ENCODE measurements at places on chromosomes 16 and 17.
A peak's percentile ranks its signal among the peaks of the same experiment; 100 is the strongest.

- no peak for DNase-seq
Observed at GRCh38 chr17:61465550-61466237, 13.5 kb downstream of the TBX4 start.

- DNase-seq = no peak
Observed at GRCh38 chr16:9534759-9535158, 443.3 kb downstream of the HAPSTR1 start.

DNA sequence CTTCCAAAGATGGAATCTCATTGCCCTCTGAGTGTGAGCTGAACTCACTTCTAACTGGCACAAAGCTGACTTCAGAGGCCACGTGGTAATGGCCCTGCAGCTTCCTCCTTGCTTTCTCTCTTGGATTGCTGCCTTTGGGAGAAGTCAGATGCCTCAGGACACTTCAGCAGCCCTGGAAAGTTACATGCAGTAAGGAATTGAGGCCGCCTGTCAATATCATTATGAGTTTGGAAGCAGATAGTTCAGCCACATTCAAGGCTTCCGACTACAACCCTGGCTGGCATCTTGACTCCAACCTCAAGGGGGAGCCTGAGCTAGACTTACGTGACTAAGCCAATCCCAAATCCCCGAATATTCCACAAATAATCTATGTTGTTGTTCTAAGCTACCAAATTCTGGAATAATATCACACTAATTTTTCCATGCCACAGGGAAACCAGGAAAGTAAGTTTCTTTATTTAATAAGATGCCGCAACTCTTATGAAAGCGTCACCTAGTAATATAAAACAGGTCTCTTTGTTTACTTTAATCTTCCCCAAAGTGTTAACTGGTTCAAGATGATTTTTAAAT, 13.6 kb downstream of the CEP20 start:
- no peak for DNase-seq

DNA sequence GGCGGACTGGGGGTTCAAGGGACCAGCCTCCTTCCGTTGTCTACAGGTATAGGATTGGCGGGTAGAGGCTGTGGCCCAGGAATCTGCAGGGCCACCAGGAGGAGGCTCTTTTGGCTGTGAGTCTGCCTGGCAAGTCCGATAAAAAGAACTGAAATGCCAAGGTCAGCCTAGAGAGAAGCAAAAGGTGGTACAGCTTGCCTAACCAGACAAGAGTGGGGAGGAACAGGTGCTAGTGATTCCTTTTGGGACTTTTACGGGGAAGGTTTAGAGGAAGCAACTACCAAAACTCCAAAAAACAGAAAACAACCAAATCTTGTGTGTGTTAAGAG, 5.6 kb upstream of the EVPL start:
- DNase-seq = no peak

DNA sequence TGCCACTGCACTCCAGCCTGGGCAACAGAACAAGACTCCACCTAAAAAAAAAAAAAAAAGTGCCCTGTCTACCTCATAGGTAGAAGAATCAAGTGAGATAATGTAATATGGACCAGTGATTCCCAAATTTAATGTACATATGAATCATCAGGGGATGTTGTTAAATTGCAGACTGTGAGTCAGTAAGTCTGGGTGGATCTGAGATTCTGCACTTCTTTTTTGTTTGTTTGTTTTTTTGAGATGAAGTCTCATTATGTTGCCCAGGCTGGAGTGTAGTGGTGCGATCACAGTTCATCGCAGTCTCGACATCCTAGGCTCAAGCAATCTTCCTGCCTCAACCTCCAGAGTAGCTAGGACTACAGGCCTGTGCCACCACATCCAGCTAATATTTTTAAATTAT, 31.6 kb downstream of the HOXB1 start:
- no peak for DNase-seq

DNA sequence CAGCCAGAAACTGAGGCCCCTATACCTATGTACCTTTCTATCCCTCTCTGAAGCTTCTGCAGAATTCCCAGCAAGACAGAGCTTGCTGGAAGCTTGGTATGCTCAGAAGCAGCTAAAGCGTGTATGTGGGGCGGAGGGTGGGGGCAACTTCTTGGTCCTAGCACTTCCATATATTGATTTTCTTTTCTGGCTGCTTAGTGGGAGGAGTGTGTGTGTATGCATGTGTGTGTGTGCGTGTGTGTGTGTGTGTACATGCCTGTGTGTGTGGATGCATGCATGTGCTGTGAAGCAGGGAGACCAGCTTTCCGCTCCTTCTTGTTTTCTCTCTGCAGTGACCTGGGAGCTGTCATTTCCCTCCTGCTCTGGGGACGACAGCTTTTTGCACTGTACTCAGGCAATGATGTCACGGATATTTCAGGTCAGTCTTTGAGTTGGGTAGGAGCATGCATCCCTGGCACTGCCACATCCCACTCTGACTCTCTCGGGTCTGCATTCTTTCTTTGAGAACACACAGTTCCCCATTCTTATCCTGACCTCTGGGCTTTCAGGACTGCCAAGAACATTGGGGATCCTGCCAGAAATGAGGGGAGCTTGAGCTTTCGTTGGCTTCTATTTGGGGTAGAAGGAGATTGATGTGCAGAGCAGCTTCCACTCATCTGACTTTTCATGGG, 10.7 kb downstream of the HPR start:
- DNase-seq = no peak

DNA sequence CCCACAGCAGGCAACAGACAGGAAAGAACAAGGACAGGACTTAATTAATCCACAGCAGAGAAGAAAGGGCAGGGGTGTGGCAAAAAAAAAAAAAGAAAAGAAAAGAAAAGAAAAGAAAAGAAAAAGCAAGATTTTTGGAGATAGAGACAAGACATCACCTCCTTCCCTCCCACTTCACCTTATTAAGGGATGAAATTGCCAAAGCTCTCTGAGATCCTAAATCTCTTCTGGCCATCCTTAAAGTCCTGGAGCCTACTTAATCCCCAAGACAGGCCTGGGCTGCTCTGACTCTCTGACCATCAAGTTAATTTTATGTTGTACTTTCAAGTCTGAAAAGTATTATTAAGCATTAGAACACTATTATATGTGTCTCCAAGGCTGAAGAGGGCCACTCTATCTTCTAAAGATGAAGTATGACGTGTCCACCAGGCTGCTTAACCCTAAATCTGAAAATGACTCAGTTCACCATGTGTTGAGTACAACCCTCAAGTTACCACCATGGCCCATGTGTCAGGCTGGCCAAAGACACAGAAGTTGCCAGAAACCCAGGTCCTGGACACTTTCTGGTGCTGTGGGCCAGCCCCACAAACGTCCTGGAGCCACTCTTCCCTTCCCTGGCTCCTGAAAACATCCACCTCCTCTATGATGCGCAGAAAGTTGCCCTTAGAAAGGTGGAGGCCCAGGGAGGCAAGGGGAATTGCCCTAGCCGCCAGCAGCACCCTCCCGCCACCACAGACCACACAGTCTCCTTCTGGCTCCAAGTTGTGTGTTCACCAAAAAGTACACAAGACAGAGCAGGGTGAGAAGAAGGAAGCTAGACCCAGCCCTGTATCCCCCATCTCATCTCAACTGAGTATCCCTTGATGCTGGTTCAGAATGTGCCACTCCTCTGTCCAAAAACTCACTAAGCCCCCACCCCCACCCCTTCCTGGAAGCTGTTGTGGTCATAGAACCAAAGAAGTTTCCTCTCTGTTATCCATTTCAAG, 2.7 kb downstream of the SOCS1 start:
- DNase-seq = peak; percentile 41

DNA sequence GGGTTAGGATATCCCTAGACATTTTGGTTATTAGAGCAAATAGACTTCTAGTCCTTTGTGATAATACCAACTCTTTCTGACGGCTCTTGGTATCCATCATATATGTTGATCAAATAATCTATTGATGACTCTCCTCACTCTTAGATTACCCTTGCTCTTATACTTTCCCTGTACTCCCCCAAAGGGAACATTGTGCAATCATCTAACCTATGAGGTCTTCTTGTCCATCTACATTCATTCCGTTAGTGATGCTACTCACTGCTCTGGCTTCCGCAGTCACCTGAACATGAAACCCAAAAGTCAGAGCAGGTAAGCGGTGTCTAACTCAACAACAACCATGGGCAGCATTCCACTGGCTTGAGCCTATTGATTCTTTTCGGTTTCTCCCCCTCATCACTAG, 223.7 kb upstream of the SALL1 start:
- DNase-seq = no peak

DNA sequence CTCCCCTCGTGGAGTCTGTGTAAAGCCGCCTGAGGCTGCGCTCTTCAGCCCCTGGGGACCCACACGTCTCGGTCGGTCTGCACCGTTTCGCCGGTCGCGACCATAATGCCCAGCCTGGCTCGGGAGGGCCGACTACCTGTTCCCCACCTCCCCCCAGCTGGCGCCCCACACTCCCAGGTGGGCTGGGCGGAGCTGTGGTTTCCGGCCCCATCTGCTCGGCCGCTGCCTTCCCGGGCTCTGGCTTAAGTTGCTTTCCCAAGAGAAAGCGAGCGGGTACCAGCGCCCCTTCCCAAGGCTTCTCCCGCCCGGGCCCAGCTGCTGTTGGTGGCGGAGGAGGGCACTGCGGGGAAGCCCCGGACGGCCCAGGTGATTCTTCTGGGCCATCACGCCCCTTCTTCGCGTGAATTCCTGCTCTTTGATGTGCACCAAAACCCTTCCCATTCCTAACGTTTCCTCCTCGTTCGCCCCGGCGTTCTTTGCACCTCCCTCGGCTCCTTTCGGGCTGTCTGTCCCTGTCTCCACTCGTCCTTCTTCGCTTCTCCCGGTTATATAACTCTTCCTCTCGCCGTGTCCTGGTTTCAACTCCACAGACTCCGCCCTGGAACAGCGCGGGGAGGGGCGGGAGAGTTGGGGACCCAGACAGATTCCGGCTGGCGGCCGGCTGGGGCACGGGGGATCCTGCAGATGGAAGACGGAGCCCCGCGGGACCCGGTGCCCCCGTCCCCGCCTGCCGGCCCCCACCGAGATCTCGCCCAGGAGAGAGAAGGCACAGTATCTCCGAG, 2.0 kb downstream of the KDM6B start:
- DNase-seq = peak; percentile 49

GRCh38 chr17:19399750-19400450, 11.1 kb upstream of the RNF112 start:
- DNase-seq = no peak

DNA sequence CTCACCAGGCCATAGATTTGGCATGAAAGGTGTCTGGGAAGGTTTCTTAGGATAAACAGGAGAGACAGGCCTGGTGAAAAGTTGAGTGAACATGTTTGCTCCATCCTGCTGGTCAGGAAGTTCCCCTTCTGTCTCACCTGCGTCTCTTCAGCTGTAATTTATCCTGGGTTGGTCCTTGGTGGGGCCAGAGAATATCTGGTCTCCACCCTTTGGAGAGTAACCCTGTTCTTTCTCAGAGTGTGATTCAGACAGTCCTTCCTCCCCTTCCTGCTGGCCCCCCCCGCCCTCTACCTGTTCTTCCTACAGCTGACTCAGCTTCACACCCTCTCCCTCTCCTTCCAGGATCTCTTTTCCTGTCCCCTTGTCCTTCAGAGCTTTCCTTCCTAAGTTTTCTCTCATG, 17.1 kb downstream of the MINK1 start:
- DNase-seq = no peak

DNA sequence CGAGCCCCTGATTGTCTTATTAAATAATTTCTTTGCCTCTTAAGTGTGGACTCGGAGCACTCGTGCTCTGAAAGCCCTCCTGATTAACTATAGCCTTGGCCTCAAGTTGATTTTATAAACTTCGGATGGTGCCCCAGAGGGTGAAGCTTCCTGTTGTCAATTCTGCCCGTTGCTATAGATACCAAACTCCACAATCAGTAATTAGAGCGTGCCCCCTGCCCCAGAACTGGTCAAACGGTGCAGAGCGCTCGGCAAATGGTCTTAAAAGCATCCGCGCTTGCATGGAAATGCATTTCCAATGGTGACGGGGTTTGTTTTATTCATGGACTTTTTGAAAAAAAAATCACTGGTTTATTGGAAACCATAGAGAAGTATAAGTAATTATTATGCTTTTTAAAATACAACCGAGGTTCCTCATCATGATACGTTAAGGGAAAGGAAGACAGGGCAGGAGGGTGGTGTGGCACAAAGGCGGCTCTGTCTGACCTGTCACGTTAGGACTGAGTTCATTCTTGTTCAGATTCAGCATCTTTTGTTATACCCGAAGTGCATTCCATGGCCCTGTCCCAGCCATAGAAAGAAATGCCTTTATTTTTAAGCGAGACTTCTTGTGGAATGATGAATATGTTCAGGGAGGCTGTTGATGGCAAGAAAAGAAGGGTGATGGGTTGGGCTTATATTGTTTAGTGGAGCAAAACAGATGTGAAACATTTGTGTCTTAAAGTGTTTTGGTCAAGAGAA, 476.4 kb downstream of the MAF start:
- DNase-seq = no peak

- no peak for DNase-seq
Observed at GRCh38 chr17:10702574-10702973, 5.2 kb downstream of the ADPRM start.

GRCh38 chr17:83000738-83001137, 78.7 kb upstream of the METRNL start:
- DNase-seq = no peak

- no peak for DNase-seq
Observed at GRCh38 chr17:40457964-40458791, 14.9 kb downstream of the IGFBP4 start.

DNA sequence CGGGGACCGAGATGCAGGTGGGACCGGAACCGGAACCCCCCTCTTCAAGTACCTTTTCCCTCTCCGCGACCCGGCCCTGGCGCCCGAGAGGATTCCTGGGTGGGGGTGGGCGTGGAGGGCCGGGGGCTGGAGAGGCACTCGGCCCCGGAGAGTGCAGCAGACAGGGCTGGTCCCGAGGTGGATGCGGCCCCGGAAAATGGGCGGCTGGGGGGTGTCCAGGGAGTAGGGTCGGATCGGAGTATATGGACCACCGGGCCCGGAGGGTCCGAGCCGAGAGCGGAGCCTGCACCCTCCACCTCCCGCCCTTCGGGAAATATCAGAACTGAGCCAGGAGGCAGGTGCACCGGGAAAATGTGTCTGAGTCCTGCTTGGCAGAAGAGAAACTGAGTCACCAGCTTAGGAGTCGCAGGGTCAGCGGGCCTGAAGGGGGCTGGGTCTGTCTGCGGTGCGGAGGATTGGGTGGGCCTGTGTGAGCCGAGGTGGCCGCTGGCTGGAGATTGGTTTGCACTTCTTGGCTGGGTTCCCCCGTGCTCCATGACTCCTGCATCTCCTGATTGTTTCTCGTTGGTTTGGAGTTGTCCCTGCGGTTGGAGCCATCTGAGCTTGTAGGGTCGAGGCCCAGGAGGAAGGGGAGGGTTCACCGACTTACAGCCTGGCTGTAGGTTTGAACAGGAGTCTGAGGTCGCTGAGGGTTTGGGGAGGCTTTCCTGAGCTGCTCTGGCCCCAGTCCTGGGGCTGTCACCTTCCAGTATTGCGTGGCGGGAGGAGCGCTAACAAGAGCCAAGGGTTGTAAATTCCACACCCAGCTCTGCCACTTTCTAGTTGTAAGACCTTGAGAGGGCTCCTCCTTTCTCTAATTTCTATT, 518 bp downstream of the SH2B1 start:
- DNase-seq = peak; percentile 23

DNA sequence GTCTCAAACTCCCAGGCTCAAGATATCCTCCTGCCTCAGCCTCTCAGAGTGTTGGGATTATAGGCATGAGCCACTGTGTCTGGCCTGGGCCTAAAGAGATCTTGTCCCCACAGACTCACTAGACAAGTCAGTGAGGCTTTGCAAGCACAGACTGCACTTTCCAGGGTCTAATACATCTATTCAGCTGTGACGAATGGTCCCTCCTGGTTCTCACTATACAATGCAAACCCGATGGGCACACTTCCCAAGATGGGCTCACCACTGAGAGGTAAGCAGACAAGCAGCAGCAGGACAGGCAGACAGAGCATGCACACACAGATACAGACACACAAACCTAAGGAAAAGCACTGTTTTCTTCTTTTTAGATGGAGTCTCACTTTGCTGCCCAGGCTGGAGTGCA, 8.8 kb downstream of the MBTPS1 start:
- DNase-seq = no peak
